Liver (tissue), 10 donors: ENCODE measurements at places on chromosomes 13 and 19. TPM values are rescaled to one million over a fixed set of nuclear protein-coding genes. Genes with fewer than 3 reads are reported as not detected.

DNA sequence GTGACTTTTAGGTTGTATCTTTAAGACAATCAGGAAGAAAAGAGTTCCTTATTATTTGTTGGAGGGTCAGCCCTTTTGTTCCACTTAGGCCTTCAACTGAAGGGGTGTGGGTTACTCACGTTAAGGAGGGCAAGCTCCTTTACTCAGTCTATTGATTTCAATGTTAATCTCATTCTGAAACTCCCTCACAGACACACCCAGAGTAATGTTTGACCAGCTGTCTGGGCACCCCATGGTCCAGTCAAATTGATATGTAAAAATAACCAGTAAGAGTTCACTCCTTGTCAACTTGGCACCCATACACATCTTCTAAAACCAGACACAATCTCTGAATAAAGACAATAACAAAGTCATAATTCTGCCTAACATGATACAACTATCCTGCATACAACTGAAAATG lies 292.9 kb downstream of the KLF5 start:
- H3K4me3 ChIP-seq: no peak overlapping the region
- H3K36me3 ChIP-seq: no peaks in the 10 kb centered on the region
- H3K27ac ChIP-seq: no peak overlapping the region
- DNase-seq: no peak

TYK2 gene
- 60.0 TPM for total RNA-seq

DNA sequence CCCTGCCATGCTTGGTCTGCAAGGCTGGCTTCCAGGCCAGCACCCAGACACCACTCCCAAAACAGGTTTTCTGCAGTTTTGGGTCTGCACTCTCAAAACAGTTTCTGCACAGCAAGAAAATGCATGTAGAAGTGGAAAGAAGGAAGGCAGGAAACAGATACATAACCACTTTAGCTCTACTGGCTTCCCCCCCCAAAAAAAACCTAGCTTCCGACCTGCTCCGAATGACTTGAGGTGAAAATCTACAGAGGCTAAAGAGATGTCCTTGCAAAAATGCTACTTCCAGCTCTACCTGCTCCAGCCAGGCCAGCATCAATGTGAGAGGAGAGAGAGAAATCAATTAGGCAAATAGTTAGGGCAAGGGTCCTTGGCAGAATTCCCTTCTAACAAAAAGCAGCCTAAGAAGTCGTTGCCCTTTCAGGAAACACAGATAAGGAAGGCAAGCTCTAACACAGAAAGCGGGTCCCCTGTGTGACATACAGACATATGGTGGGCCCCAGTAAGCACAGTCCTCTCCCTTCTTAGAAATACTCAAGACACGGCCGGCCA lies 3.4 kb downstream of the C19orf12 start:
- no peak overlapping the region for H3K4me3 ChIP-seq
- H3K27me3 ChIP-seq: no peaks in the 10 kb centered on the region
- H3K4me1 ChIP-seq: peaks cover 68% of the 10 kb centered on the region

DNA sequence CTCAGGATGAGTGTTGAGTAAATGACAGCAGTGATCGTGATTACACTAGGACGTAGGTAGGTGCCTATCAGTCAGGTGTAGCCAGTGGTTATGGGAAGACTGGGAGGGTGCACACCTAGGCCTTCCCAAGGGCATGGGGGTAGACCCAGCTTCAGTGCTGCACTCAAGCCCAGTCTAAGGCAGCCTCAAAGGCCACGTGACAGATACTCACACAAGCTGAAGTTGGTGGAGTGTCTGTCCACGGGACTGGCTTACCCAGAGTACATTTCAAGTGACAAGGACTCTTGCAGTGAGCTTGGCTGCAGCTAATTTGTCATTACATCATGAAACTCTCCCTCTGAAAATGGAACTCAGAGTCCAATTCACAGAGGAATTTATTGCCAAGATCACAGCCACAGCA lies 118.3 kb downstream of the SHISA2 start:
- H3K4me3 ChIP-seq: no peak overlapping the region
- no peak for DNase-seq
- no peak overlapping the region for H3K27ac ChIP-seq
- H3K4me1 ChIP-seq: no peaks in the 10 kb centered on the region

DNA sequence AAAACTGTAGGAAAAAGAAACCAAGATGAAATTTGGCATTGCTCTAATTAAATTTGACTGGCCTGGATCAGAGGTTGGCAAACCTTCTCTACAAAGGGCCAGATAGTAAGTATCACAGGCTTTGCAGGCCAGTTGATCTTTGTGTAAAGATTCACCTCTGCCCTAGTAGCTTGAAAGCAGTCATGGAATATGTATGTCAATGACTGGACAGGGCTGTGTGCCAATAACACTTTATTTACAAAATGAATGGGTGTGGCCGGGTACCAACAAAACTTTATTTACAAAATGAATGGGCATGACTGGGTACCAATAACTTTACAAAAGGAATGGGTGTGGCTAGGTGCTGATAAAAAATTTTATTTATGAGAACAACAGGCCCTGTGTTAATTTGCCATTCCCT lies 20.0 kb downstream of the SIN3B start:
- H3K4me1 ChIP-seq: no peaks in the 10 kb centered on the region
- DNase-seq: no peak
- H3K27me3 ChIP-seq: no peaks in the 10 kb centered on the region
- no peak overlapping the region for H3K4me3 ChIP-seq
- H3K27ac ChIP-seq: no peak overlapping the region

- no peaks in the 10 kb centered on the region for H3K4me1 ChIP-seq
- H3K36me3 ChIP-seq: no peaks in the 10 kb centered on the region
- H3K4me3 ChIP-seq: no peak overlapping the region
- DNase-seq: no peak
- no peak overlapping the region for H3K27ac ChIP-seq
These were observed 47.5 kb downstream of the GAS6 start for GRCh38 chr13:113816254-113816929.

POLD1 gene
- total RNA-seq: 57.1 TPM

DAND5 gene
- total RNA-seq: 0.23 TPM

TTYH1 gene
- total RNA-seq: 1.1 TPM

GRCh38 chr13:75061909-75062308 lies 420.1 kb downstream of the TBC1D4 start:
- no peaks in the 10 kb centered on the region for H3K27me3 ChIP-seq
- no peaks in the 10 kb centered on the region for H3K36me3 ChIP-seq
- DNase-seq: no peak
- no peak overlapping the region for H3K27ac ChIP-seq
- H3K4me1 ChIP-seq: no peaks in the 10 kb centered on the region
- H3K4me3 ChIP-seq: no peak overlapping the region

DNA sequence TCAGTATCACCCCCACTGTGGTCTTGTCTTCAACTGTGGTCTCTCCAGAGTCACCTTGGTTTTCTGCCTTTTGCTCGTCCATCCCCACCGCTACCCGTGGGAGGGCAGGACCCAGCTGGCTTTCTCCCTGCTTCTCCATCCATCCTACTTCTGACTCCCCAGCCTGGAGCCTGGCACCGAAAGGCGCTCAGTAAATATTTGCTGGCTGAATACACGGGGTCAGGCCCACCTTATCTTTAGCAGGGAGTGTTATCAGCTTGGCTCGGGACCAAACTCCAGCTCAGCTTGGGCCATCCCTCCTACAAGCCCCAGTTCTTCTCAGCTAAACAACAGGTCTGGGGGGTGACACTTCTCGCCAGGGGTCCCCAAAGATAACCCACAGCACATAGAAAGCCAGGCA lies 62.0 kb upstream of the KLF2 start:
- peaks cover 12% of the 10 kb centered on the region for H3K4me1 ChIP-seq
- H3K36me3 ChIP-seq: no peaks in the 10 kb centered on the region
- no peak overlapping the region for H3K4me3 ChIP-seq
- DNase-seq: peak; percentile 60
- H3K27me3 ChIP-seq: no peaks in the 10 kb centered on the region

DNA sequence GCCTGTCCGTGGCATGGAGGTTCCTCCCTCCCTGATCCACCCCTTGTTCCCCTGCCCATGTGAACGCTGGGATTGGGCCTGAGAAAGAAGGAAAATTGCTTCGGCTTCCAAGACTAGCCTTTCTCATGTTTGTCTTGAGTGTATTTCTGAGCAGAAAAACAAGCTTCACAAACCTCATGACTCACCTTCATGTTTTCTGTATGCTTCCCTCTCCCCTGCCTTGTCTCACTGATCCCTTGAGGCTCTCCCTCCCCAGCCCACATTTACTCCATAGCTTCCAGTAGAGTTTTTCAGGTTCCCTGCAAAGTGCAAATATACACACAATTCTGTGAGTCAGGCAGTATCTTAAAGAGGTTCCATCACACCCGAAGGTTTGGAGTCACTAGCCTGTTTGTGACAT lies 572.4 kb downstream of the UQCRFS1 start:
- no peaks in the 10 kb centered on the region for H3K27me3 ChIP-seq
- no peak overlapping the region for H3K4me3 ChIP-seq
- no peak overlapping the region for H3K27ac ChIP-seq
- no peak for DNase-seq
- H3K36me3 ChIP-seq: no peaks in the 10 kb centered on the region

GRCh38 chr13:83568019-83568418 lies 314.3 kb downstream of the SLITRK1 start:
- H3K27ac ChIP-seq: no peak overlapping the region
- no peaks in the 10 kb centered on the region for H3K4me1 ChIP-seq
- no peak for DNase-seq
- H3K36me3 ChIP-seq: no peaks in the 10 kb centered on the region
- H3K4me3 ChIP-seq: no peak overlapping the region

- no peak for DNase-seq
- no peaks in the 10 kb centered on the region for H3K36me3 ChIP-seq
- no peak overlapping the region for H3K4me3 ChIP-seq
- no peaks in the 10 kb centered on the region for H3K4me1 ChIP-seq
- H3K27me3 ChIP-seq: no peaks in the 10 kb centered on the region
These were observed 3.5 kb upstream of the SIGLEC8 start for GRCh38 chr19:51461723-51462161.

ZNF132 gene
- total RNA-seq: 2.0 TPM

CPB2 gene
- 175 TPM for total RNA-seq

GRCh38 chr13:21076253-21076652 lies 14.9 kb upstream of the LATS2 start:
- no peak overlapping the region for H3K27ac ChIP-seq
- no peaks in the 10 kb centered on the region for H3K36me3 ChIP-seq
- peaks cover 3% of the 10 kb centered on the region for H3K4me1 ChIP-seq

DNA sequence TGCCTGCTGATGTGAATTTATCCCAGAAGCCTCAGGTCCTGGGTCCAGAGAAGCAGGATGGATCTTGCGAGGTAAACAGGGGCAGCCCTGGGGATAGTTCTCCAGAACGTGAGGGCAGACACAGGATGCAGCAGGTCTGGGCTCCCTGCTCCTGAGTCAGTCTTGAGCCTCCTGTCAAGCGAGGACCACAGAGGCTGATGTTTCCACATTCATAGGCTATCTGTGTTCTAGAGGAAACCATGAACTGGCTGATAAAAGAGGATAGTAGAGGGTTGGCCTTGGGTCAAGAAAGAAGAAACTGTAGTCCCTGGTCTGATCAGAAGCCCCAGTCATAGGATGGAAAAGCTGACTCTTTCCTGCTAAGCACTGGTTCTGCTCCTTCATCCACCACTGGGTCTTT lies 2.2 kb downstream of the ZNF175 start:
- DNase-seq: no peak
- H3K4me1 ChIP-seq: peaks cover 17% of the 10 kb centered on the region
- H3K36me3 ChIP-seq: peaks cover 25% of the 10 kb centered on the region

DNA sequence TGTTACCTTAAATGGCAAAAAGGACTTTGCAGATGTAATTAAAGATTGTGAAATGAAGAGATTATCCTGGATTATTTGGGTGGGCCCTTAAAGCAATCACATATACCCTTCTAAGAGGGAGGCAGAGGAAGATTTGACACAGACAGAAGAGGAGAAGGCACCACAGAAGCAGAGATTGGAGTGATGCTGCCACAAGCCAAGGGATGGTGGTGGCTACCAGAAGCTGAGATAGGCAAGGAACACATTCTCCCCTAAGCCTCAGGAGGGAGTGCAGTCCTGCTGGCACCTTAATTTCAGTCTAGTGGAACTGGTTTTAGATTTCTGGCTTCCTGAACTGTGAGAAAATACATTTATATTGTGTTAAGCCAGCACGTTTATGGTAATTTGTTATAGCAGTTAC lies 24.2 kb downstream of the DEDD2 start:
- DNase-seq: no peak
- H3K4me3 ChIP-seq: no peak overlapping the region

GRCh38 chr13:83215627-83216026 lies 666.6 kb downstream of the SLITRK1 start:
- H3K4me1 ChIP-seq: no peaks in the 10 kb centered on the region
- H3K36me3 ChIP-seq: no peaks in the 10 kb centered on the region
- no peak for DNase-seq
- no peak overlapping the region for H3K27ac ChIP-seq
- no peaks in the 10 kb centered on the region for H3K27me3 ChIP-seq

DNA sequence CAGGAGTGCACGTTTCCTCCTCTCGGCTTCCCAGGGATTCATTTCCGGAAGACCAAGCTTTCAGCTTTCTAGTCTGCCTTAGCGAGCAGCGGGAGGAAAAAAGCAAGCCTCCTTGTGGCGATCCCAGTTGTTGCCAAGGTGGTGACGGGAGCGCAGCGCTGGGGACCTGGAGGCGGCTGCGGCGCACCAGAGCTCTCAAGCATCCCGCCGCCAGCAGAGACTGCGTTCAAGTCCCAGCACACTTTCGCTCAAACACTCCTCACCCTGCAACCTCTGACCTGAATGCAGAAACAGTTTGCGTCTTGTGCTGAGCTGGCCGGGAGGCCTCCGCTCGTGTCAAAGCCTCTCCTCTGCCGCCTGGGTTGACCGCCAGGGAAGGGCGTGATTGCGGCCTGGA lies 4.9 kb downstream of the GSX1 start:
- no peak overlapping the region for H3K4me3 ChIP-seq
- DNase-seq: no peak
- peaks cover 19% of the 10 kb centered on the region for H3K27me3 ChIP-seq
- no peak overlapping the region for H3K27ac ChIP-seq

IRGC gene
- not detected for total RNA-seq

DNA sequence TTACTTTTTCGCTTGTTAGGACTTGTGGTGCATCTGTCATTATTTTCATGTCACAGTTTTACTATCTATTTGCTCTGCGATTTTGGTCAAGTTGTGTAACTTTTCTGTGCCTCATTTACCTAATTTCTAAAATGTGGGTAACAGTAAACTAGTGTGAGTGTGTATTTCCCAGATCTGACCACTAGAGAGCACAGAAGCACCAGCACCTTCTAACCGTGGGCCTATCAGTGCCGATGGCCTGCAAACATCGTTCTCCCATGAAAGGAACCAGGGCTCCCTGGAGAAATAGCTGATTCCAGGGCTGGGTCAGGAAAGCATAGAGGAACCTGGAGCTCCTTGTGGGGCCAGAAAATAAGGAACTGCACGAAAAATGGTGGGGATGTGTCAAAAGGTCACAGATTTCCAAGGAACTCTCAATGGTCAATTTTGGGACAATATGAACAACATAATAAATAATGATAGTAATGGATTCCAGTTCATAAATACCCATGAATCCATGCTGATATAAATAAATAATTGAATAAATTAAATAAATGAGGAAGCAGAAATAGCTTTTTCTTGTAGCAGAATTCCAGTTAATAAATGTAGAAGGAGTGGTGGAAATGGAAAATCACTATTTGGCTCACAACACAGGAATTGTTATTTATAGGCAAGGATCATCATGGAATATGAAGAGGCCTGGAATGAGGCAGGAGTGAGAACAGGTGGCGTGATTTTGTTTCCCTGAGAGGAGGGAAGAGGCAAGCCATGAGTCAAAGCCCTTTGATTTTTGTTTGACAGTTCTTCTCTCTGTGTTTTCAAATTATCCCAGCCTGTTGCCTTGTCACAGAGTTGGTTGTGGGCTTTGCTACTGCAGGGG lies 31.1 kb downstream of the CEACAM8 start:
- no peaks in the 10 kb centered on the region for H3K36me3 ChIP-seq
- H3K4me1 ChIP-seq: no peaks in the 10 kb centered on the region
- no peak overlapping the region for H3K27ac ChIP-seq
- no peak for DNase-seq
- no peaks in the 10 kb centered on the region for H3K27me3 ChIP-seq
- no peak overlapping the region for H3K4me3 ChIP-seq

GRCh38 chr13:45538382-45538781 lies 73.6 kb downstream of the COG3 start:
- no peaks in the 10 kb centered on the region for H3K27me3 ChIP-seq
- no peak for DNase-seq
- no peaks in the 10 kb centered on the region for H3K4me1 ChIP-seq
